Left lobe of liver (tissue), 2 donors: ENCODE measurements at places on chromosomes 5 and 9.
A peak's percentile ranks its signal among the peaks of the same experiment; 100 is the strongest.

- DNase-seq = no peak
These were observed 34.2 kb upstream of the STRBP start for GRCh38 chr9:123302348-123303214.

DNA sequence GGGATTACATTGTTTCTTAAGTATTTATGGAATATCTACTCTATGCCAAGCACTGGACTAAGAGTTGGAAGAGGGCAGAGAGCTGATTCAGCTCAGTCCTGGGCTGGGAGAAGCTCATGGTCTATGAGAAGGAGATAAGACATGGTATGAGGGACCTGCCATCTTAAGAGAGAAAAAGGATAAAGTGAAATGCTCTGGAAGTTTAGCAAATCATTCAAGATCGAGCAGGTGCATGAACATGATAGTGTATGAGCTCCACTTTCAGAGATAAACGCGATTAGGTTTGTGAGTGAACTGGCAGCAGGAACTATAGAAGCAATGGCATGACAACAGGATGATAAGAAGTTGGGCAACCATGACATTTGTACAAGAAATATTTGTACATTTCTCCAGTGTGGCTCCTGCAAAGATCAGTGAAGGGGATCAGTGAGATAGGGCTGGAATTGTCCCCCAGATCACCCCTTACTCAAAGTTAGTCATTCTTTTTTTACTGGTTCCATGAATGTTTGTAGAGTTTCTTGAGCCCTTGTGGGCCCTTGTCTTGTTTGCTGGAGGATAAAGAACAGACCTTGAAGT is 26.6 kb upstream of the CCDC180 start:
- DNase-seq = no peak

- DNase-seq = no peak
These were observed 282.9 kb downstream of the SLF1 start for GRCh38 chr5:94901191-94901979.

GRCh38 chr9:92424340-92424739 is at the start of gene OMD:
TSS of gene OMD (minus strand) at chr9:92424471. CDS start at chr9:92417558, 6,913 bp downstream.
- DNase-seq = no peak

GRCh38 chr5:81187885-81188284 is 45.2 kb upstream of the CKMT2 start:
- DNase-seq = peak; percentile 62

DNA sequence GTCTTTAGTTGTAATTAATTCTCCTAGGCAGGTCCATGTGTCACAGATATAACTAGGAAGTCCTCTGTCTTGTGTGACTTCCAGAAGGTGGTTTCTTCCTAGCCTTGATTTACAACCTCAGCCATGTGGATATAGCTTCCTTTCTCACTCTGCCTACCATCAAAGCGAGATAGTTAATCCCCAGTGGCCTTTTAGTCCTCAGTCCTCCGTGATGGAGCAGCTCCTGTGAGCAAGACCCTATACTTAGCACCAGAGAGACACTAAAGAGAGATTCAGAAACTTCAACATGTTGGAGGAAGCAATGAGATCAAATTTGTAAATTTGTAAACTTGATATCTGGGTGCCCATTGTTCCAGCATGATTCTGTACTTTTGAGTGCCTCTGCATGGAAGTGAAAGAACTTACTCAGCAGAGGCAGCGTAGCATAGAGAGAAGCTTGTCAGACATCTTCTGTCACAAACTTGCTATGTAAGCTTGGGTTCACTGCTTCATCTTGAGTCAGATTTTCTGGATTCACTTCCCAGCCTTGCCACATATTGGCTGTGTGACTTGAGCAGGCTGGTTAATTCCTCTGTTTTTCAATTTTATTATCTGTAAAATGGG is 170.2 kb upstream of the NR3C1 start:
- DNase-seq = no peak

DNA sequence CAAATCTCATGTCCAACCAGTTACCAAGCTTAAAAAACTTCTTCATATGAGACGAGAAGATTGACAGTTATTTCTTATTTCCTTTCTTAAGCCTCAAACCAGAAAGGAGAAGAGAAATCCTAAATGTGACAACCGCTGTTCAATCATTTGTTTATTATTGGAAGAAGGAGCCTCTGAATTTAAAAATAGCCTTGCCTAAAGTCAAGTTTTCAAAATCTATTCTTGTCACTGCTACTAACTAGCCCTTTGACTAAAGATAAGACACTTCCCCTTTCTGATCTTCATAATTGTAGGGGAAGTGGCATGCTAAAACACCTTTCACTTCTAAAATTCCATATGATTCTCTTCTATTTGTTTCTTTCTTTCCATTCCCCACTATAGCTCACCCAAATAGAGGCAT is 106.2 kb upstream of the EMB start:
- no peak for DNase-seq

GRCh38 chr5:32843531-32843895 is 132.4 kb downstream of the NPR3 start:
- no peak for DNase-seq

GRCh38 chr5:14161825-14162556 is 18.8 kb downstream of the TRIO start:
- DNase-seq = no peak

- DNase-seq = no peak
These were observed 112.0 kb upstream of the ZNF366 start for GRCh38 chr5:72619251-72619650.

- no peak for DNase-seq
These were observed 203.0 kb upstream of the ADRA1B start for GRCh38 chr5:159713254-159713653.

- no peak for DNase-seq
These were observed 43.6 kb downstream of the B4GALT1 start for GRCh38 chr9:33123407-33124031.
